Thymus (tissue), 14 donors: ENCODE measurements at places on chromosomes 5 and 9.

DNA sequence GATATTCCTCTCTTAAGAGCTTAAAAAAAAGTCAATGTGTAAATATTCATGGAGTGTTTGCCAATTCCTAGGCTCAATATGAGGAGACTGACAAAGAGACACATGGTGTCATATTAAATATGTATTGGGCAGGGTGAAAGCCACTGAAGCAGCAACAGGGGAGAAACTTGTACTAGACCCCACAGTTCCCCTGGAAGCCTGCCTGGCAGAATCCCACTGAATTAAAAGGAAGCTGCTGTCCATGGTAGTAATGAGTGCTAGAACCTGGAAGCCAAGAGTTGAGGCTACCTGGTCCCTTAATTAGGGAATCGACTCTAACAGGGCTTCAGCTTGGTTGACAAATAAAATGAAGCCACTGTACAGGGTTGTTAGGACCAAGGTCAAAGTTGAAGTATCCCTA lies 129.4 kb upstream of the GPR151 start:
- DNase-seq, result peak; percentile 4

GRCh38 chr9:121572581-121572980 lies 72.9 kb upstream of the GGTA1 start:
- DNase-seq, result no peak

GRCh38 chr5:10017786-10018185 lies 231.9 kb downstream of the ATPSCKMT start:
- no peak for DNase-seq

DNA sequence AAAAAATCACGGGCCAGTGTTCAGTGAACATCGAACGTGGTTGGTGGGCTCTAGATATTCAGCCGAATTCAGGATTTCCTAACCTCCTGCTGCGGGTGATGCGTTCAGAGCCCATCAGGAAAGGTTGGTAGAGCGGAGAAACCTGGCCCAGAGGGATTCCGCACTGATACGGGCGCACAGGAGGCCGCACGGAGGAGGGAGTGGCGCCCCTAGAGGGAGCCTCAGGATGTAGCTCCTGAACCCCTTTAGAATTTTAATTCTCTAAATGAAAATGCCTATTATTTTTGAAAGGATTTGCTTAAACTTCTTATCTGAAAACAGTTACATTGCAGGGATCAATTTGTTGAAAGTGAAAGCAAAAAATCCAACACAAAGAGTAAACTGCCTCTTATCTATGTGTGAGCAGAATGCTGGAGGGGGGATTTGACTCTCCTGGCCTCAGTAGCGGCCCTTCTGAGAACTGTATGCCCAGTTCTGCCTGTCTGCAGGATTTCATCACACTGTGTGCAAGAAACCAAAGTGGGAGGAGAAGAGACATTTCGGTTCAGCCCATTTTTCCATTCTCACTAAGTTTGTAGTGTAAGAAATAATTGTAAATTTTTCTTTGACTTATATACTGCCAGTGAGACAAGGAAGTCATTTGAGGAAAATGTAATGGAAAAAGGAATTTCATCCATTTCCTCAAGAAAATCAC lies 75.9 kb downstream of the TENT4A start:
- DNase-seq, result no peak
